ENCODE measurements at places on chromosomes 5 and 9.

DNA sequence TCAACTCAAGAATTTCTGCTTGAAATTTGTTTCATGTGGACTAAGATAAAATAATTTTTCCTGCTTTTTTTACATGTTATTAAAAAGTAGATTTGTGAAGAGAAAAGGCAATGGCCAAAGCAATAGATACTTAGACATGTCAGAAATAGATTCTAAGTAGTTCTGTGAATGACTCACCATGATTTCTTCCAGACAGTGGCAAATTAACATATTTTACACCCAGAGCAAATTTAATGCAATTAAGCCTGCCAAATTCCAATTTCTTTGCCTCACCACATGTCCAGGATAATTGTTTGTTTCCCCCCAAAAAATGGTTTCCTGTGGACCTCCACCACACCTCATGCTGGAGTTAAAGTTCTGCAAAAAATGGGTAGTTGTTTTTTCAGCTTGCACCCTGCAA is 651.4 kb downstream of the CETN3 start:
- DNase-seq, result no peak

GRCh38 chr5:132746954-132747615 is at the start of gene CCNI2:
Gene CCNI2 (plus strand): TSS chr5:132747426. CDS start chr5:132747496, 70 bp downstream.
- DNase-seq, result no peak

DNA sequence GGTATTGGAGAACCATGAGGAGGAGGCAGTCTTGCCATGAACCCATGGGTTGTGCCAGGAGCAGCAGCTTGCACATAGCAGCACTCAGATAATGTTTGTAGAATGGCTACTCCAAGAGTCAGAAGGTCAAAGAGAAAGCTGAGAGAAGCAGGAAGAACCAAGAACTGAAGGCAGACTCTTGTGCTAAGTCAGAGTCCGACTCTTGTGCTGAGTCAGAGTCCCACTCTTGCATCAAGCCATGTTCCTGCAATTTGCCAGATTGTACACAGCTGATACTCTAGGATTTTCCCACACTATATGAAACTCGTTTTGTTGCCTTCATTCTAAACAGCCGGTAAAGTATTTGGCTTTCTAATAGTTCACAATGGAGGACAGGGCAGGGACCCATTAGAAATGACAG is 26.2 kb upstream of the HSPA9 start:
- DNase-seq, result peak; percentile 19

GRCh38 chr9:33264473-33265177 is at the start of the genes BAG1 and CHMP5:
Gene BAG1 (minus strand): TSS chr9:33264708.
Gene CHMP5 (plus strand): TSS chr9:33265049. CDS start chr9:33265079, 30 bp downstream.
- peak; percentile 100 for DNase-seq

GRCh38 chr5:96657068-96657467 is 5.1 kb upstream of the CAST start:
- DNase-seq, result no peak

GRCh38 chr9:24793787-24794186 is 248.1 kb upstream of the IZUMO3 start:
- no peak for DNase-seq

- no peak for DNase-seq
Observed at GRCh38 chr5:154365823-154366222, 80.0 kb upstream of the SAP30L start.

GRCh38 chr5:76202182-76202581 is 119.0 kb downstream of the SV2C start:
- no peak for DNase-seq

- DNase-seq, result no peak
Observed at GRCh38 chr5:142166754-142167153, 58.2 kb downstream of the NDFIP1 start.

DNA sequence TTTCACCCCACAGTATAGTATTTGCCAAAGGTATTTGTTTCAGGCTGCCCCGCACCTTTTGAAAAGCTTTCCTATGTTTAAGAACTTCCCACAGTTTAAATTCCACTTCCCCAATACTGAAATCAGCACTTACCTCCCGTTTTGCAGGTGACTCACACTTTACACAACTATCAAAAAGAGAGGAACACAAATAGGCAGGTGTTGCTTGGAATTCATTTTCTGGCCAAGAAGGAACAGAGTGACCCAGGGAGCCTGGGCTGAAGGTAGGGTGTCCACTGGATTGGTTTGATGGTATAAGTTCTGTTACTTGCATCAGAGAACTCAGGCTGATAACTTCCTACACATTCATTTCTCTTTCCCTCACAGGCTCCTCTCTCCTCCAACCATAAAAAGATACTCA is 60.1 kb upstream of the SLC30A5 start:
- DNase-seq, result no peak

DNA sequence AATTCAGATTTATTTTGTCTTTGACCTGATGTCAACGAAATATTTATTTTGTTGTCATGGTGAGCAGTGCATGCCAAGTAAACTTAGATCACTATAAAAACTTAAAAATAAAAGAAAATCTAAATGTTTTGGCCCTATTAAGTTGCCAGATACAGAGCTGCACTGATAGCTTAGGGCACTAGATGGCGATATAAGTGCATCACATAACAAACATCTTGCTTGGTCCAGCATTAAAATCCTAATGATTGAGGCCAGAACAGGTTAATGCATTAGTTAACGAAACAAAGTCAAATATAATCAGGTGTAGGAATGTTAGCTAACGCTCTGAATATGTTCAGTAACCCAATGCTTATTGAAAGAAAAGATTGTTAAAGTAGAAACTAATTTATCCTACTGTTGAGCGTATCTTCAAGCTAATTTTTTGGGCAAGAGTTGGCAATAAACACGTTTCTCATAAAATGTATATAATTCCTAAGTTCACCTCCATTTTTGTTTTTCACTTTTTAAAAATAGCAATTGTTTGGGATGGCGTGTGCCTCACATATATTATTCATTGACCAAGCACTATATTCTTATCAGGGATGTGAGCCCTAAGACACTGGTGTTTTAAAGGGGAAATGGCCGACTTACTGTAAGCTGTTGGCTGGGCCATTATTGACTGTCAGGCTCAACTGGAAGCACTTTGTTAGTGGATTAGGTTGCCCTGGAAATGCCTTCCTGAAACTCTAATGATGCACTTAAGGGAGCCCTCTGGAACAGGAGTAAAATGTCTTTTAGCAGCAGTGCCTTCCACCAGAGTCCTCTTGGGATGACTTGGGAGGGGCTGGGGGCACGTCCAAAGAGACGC is 33.3 kb downstream of the KCTD16 start:
- no peak for DNase-seq

All from suprapubic skin (tissue), 4 donors.